ENCODE measurements at places on chromosomes 3 and 15.
A peak's percentile ranks its signal among the peaks of the same experiment; 100 is the strongest.

GRCh38 chr3:186219211-186219638, 110.3 kb upstream of the ETV5 start:
- DNase-seq, result no peak

- DNase-seq, result no peak
Measured at GRCh38 chr15:86765281-86765680, 685.6 kb downstream of the AGBL1 start.

- DNase-seq, result peak; percentile 38
Measured at GRCh38 chr3:99246010-99246654, 344.6 kb upstream of the DCBLD2 start.

DNA sequence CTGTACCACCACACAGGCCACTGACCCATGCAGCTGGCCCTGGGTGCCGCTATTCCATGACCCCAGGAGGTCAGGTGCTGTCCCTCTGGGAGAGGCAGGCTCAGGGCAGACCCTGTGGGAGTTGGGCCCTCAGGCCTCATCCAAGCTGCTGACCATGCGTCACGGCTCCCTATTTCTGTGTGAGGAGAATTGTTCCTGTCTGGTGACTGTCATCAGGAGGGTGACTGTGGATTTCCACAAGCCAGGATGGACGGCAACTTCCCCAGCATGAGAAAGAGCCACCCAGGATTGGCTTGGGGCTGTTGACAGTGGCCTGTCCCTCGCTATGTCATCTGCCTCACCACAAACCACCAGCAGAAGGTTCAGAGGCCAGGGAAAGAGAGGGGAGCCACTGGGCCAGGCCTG, 41.4 kb downstream of the ZDHHC19 start:
- DNase-seq, result no peak

- DNase-seq, result no peak
Measured at GRCh38 chr3:16546186-16547010, 32.9 kb upstream of the RFTN1 start.

DNA sequence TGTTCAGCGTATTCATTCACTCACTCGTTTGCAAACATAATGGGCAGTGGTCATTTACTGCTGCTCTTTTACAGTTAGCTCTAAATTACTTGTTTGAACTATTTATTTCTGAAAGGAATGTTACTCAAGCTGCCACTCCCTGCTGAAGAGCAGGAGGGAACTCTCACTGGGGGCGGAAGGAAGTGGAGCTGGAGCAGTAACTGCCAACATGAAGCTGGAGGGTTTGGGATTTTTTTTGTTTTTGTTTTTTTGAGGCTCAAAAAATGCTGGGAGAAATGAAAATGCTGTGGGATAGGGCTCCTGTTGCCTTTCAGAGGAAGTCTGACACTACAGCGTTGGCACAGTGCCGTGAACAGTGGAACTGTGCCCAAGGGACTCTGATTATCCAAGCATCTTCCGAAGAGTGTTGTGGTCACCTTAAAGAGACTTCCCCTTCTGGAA, 44.1 kb downstream of the SENP2 start:
- no peak for DNase-seq

DNA sequence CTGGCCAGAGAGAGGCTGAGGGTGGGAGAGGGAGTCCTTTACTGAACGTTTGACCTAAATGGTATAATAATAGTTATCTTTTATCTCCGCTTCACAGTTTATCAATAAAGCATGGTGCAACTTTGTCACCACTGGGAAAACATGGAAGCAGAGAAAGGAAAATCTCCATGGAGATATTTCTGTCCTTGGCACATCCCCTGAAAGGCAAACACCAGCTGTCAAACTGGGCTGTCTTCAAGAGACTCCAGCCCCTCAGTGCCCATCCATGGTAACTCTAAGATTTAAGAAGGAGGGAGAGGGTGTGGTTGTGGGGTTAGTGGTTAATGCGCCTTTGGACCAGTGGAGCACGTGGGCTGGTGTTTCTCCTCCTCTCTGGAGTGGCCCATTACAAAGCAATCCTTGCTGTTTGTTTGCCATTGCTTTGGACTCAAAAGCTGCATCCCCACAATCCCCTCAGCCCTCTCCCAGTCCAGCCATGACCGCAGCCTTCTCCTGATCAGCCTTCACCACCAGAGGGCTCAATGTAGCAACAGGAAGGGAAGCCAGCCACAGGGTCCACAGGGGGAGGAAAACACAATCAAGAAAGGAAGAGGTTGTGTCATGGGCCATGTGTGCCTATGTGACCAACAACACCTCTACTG, 38.2 kb upstream of the FAM174B start:
- no peak for DNase-seq

DNA sequence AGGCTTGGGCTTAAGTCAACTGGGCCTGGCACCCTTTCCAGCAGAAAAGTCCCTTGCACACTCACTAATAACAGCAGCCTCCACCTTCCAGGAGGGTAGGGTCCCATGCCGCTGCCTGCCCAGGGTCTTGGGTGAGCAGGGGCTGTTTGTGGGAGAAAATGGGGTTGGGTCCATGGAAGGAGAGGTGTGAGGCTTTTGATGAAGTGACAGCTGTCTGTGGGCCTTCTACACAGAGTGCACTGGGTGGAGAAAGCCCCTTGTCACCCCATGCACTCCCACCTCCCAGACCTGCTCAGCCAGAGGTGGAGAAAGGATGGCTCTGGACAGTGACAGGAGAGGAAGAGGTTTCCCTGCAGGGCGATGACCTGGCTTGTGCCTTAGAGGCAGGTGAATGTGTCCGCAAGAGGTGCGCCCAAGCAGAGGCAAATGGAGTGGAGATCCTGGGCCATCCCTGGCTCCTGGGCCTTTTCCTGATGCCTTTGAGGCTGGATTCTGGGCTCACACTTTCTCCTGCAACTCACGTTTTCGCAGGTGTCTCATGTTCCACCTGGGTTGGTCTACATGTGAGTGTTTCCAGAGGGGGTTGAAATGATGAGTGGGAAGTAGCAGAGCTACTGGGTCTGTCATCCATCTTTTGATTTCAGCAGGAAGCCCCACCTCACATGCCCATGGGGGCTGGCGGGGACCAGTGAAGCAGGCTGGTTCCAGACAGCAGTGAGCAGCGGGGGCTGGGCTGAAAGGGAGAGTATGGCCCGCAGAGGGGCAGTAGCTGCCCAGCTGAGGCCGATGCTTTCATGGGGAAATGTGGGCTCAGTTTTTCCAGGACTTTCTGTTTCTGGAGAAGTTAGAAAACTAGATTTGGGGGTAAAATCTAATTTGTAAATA, 85.2 kb upstream of the PRR23E start:
- DNase-seq, result no peak

GRCh38 chr3:53534676-53535400, 40.4 kb downstream of the CACNA1D start:
- no peak for DNase-seq

GRCh38 chr3:18443665-18444594, 18.8 kb upstream of the SATB1 start:
- DNase-seq, result no peak

DNA sequence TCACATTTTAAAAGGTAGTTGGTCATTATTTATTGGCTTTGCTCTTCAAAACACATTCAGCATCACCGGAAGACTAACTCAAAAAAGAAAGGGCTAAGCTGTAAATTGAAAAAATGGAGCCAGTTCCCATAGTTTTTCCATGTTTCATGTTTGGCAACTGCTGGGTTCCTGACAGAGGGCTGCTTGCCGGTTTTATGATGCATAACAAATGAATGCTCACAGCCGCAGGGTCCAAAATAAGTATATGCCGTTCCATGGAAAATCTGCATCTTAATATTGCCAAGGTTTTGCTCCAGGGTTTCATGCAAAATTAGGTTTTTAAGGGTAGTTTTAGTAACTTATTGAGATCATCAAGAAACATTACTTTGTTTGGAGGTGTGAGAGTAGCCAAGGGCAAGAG, 15.8 kb downstream of the SLC12A1 start:
- no peak for DNase-seq

- no peak for DNase-seq
Measured at GRCh38 chr15:68504681-68505170, 72.8 kb upstream of the ITGA11 start.

DNA sequence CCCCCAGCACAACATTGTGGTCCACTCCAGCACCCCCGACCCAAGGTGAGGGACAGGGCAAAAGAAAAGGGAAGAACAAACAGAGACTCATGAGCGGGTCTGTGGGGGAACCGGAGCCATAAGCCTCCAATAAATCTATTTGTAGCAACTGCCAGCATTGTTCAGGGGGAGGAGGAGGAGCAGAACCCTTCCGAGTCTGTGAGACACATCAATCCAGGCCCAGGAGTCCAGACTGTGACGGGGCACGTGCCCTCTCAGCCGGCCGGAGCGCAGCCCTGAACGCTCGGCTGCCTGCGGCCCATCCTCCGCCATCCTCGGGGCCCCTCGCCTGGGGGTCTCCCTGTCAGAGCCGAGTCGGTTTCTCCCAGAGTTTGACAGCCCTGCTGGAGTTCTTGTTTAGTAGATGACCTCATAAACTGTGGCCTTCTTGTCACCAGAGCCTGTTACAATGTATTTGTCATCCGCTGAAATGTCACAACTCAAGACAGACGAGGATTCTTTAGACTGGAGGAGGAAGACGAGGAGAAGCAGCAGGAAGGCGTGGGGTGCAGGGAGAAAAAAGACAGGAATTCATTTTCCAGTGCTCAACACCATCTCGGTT, 47.9 kb downstream of the TLE3 start:
- no peak for DNase-seq

GRCh38 chr3:1010228-1010627, 82.6 kb upstream of the CNTN6 start:
- no peak for DNase-seq

GRCh38 chr3:22450786-22451400, 699.9 kb upstream of the ZNF385D start:
- peak; percentile 3 for DNase-seq

GRCh38 chr15:80923668-80924067, 66.0 kb downstream of the MESD start:
- no peak for DNase-seq

- DNase-seq, result no peak
Measured at GRCh38 chr3:27577504-27577903, 93.3 kb upstream of the SLC4A7 start.

DNA sequence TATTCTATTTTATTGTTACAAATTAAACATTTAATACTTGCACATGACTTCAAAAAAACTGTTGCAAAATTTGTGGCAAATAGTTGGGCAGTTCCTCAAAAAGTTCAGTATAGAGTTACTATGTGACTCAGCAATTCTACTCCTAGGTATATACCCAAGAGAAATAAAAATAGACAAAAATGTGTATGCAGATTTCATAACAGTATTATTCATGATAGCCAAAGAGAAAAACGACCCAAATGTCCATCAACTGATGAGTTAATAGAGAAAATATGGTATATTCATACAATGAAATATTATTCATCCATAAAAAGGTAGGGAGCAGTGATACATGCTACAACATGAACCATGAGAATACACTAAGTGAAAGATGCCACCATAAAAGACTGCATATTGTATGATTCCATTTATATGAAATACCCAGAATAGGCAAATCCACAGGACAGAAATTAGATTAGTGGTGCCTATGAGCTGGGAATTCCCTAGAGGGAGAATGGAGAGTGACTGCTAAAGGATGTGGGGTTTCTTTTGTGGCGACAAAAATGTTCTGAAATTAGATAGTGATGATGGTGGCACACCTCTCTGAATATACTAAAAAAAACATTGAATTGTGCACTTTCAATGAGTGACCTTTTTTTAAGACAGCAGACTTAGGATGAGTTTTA, 31.6 kb upstream of the CLASP2 start:
- no peak for DNase-seq

GRCh38 chr3:11769704-11770476, 76.8 kb downstream of the TAMM41 start:
- DNase-seq, result no peak

GRCh38 chr3:116045314-116045713, 400.0 kb downstream of the LSAMP start:
- DNase-seq, result no peak

GRCh38 chr3:16480861-16481545, 32.5 kb downstream of the RFTN1 start:
- no peak for DNase-seq

- DNase-seq, result no peak
Measured at GRCh38 chr15:42154956-42155355, 1.5 kb downstream of the PLA2G4F start.

GRCh38 chr15:29516929-29517328, 247.3 kb upstream of the NSMCE3 start:
- no peak for DNase-seq

GRCh38 chr15:85499371-85499887, 119.0 kb downstream of the AKAP13 start:
- DNase-seq, result no peak

DNA sequence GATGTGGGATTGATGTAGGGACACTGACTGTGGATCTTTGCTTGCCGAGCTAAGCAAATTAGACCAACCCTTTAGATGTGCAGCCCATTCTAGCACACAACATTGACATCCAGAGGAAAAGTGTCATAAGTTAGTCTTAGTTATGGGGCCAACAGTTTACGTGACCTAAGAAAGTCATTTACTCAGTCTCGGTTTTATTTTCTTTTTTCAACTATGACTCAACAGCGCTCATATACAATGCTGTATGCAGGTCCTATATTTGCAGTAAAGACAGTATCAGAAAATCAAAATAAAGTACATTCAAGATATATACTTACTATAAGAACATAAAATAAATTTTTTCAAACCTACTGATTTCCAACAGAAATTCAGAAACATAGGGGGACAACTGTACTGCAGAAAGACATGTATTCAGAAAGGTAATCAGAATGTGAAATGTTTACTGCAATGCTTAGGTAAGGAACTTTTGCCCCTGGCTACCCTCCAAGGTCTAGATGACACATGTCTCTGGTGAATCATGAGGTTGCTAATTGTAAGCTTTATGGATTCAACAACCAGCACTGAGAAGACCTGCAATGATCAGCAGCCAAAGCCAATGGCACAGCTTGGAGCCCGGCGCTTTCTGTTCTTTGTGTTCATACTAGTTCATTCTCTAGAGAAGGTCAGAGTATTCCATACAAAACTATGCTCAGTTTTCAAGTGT, 317.5 kb upstream of the CNTN6 start:
- no peak for DNase-seq

DNA sequence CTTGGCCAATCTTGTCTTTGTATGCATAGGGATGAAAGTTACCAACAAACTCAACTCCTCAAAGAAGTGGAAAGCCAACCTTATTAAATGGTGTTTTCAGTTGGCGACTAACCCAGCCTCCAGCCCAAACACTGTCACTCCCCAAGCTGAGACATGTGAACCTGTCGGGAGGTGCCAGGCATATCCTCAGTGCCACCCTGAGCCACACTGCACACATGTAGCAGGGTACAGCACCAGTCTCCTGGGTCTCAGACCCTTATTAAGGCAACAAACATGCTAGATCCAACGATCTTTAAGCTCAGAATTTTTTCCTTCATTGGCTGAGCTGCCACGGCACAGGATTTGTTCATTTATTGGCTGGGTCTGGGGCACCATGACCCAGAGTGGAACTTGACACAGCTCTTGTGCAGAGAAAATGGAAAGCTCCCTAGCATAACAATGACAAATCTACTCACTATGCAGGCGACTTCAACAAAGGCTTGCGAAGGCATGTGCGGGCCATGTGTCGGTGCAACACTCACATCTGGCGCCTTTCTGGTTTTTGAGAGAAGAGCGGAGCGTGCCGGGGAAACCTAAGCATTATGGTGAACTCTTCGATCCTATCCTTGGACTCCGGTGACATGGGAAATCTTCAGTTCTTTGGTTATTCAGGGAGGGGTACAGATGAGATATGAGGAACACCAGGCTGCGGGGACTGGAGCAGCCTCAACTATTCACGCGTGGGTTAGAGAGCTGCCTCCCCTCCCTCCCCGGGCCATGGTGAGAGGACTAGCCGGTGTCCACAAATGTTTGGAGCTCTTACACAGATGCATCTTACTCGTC, 190.1 kb downstream of the FAM43A start:
- no peak for DNase-seq

GRCh38 chr3:115660646-115661337, 37.5 kb downstream of the GAP43 start:
- DNase-seq, result no peak

All from skeletal muscle cell (primary cell).